ENCODE measurements at places on chromosomes 2 and 18.
A peak's percentile ranks its signal among the peaks of the same experiment; 100 is the strongest.

- DNase-seq, result no peak
Measured at GRCh38 chr2:98761267-98761781, 30.4 kb upstream of the MGAT4A start.

- DNase-seq, result no peak
Measured at GRCh38 chr2:84963692-84964405, 7.1 kb upstream of the KCMF1 start.

DNA sequence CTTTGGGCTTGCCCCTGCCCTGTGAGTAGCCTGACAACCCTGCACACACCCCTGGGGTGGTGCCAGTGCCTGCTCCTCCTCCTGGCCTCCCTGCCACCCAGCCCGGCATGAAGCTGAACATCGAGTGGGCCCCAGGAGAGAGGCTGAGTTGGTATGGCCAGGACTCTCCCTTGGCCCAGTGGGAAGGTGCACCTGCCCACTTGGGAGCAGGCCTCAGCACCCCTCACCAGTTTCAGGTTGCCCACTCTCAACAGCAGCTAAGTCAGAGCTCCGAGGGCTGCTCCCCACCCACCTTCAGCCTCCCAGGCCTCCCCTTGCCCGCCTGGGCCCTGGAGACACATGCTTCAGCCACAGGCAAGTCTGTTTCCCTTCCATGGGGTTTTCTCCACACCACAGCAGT lies 203.1 kb downstream of the KLHL29 start:
- no peak for DNase-seq

GRCh38 chr2:8021921-8022320 lies 659.9 kb upstream of the ID2 start:
- DNase-seq, result no peak

DNA sequence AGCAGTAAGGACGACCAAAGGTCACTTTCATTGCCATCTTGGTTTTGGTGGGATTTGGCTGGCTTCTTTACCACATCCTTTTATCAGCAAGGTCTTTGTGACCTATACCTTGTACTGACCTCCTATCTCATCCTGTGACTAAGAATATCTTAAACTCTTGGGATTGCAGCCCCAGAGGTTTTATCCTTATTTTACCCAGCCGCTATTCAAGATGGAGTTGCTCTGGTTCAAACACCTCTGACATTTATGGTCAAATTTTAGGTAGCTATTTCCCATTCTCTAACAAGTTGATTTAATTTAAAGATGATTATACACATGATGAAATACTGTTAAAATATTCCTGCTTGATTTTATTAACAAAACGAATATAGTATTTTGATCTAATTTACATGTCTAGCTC lies 326.1 kb downstream of the ARHGAP15 start:
- DNase-seq, result no peak

DNA sequence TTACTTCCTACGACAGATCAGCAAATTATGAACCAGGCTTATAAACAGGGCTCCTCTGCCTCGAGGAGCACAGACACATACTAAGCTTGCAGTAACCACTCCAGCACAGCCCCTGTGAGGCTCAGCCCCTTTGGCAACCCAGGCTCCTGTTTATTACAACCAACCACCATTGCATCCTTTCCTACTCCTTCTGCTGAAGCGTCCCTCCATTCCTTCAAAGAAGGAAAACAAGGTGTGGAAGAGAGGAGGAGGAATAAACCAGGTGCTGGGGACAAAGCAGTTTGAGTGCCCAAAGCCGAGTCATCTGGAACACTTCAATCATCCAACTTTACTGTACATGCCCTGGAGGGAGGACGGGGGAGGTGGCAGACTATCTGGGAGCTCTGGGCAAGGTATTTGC lies 87.2 kb upstream of the MGAT4A start:
- no peak for DNase-seq

GRCh38 chr2:145404690-145405089 lies 884.8 kb upstream of the ZEB2 start:
- no peak for DNase-seq

GRCh38 chr2:112343827-112344585 lies 68.6 kb downstream of the ZC3H6 start:
- no peak for DNase-seq

- DNase-seq, result no peak
Measured at GRCh38 chr2:190996338-190996946, 17.5 kb downstream of the STAT1 start.

- DNase-seq, result no peak
Measured at GRCh38 chr2:66534461-66534860, 99.5 kb downstream of the MEIS1 start.

GRCh38 chr2:200330351-200331060 lies 24.0 kb downstream of the SPATS2L start:
- no peak for DNase-seq

DNA sequence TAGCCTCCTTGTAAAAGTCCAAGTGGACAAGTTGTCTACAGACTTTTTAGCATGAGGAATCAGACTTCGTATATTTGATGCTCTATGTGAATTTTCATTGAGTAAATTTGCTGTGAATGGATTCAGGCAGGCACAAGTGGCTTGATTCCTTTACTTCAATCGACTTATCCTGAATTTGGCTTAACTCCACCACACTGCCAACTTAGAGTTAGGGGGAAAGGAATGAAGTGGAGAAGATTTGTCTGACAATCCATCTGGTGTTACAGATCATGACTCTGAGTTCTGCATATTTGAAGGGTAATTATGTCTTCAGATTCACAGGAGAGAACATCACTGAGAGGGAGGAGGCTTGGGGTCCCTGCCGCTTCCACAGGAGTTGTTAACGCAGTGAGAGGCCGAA lies 829.3 kb downstream of the DCC start:
- no peak for DNase-seq

DNA sequence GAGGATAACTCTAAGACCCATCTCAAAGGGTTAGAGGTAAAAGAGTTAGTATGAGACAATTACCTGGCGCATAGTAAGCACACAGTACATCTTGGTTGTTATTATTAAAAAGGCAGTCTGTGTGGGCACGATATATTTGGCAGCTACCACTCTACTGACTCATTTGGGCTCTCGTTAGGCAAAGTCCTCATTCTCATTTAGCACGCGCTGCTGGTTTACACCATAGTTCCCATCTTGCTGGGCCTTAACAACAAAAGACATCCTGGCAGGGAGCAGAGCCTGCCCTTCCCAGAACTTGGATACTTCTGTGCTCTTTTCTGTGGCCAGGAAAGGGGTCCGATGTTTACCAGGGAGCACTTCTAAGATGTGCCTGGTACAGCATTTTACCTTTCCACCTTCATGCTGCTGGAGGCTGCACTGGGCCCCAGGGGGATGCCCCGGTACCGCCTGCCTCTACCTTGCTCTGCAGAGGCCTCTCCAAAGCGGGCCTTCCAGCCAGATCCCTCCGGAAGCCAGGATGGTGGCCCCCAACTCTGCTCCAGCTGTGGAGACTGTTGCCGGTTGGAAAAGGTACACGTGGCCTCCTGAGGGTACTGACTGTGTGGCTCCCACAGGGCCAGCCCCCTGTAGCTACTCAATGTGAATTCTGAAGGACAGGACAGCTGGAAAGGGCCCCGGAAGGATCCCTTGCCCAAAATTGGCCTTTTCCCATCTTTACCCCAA lies 15.0 kb downstream of the GLI2 start:
- no peak for DNase-seq

DNA sequence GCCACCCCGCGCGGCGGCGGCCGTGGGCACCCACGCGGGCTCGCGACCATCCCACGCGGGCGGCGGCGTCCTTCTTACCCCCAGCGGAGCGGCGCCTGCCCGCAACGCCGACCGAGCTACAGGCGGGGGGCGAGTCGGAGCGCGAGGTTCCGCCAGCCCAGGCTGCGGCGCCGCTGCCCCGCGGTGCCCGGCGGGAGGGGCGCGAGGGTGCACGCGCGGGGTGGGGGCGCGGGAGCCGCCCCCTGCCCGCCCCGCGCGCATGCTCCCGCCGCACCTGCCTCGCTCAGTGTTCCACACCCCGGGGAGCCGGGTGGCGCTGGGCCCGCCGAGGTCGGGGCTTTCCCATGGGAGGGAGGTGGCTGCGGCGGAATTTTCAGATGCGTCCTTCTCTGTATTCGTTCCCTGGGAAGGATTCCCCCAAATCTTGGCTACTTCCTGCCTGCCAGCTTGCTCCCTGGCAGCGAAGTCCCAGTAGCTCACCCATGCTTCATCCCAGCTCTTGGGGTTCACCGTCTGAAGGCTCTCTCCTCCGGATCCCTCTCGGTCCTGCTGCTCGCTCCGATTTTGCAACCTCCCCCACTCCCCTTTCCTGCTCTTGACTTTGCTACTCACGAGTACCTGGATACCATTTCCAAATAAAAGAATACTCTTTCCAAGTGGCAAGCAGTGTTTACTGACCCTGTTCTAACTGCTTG lies at the start of gene L3MBTL4:
TSS of gene L3MBTL4 (minus strand) at position 189 of the 695 bp plus-strand sequence. CDS start 103,286 bp downstream, outside the sequence.
- no peak for DNase-seq

DNA sequence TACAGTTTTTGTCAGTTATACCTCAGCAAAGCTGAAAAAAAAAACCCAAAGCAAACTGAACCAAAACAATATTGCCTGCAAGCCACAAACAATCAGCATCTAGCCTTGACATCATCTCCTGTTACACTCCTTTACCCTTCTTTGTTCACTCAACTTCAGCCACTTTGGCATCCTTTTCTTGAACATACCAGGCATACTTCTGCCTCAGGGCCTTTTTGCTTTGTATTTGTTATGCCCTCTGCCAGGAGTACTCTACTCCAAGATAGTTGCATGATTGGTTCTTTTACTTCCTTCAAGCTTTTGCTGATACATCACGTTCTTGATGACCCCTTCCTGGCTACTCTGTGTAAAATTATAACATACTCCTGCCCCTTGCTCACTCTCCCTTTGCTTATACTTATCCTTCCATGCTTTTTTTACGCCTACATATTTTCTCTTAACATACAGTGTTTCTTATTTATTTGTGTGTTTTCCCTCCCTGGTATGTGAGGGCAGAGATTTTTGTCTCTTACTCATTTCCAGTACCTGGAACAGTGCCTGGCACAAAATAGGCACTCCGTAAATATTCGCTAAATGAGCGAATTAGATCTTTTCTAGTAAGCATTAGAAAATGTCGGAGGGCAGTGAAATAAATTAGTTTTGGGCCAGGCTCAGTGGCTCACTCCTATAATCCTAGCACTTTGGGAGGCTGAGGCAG lies 12.7 kb downstream of the ABI2 start:
- peak; percentile 77 for DNase-seq

DNA sequence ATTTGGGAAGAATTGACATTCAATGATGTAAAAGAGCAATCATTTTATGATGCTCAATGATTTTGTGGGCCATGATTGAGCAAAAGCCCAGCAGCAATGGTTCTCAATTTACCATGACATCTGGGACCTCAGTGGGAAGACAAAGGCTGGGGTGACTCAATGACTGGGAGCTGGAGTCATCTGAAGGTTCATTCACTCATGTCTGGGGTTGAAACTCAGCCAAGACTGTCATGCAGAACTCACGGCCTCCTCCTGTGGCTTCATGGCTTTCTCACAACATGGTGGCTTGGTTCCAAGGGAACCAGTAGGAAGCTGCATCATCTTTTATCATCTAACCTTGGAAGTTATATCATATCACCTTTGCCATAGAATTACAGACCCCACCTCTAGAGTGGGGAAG lies 45.1 kb upstream of the CD226 start:
- no peak for DNase-seq

- DNase-seq, result no peak
Measured at GRCh38 chr18:6434987-6435709, 20.4 kb upstream of the L3MBTL4 start.

DNA sequence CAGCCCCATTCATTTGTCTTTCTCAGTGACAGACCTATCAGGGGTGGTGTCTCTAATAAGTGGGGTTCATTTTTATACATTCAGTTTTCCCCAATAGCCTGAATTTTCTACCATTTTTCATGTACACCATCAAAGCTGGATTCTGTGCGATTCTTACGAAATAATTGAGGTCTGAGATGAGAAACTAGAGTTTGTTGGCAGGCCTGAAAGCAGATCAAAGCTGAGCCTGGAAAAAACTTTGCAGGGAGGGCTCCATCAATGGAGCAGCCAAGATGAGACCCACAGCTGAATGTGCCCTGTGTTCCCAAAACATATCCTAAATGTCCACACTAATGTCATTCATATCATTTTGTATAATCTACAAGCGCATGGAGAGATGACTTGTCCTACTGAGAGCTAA lies 4.5 kb upstream of the TMEM200C start:
- DNase-seq, result no peak

- no peak for DNase-seq
Measured at GRCh38 chr2:221517146-221517695, 54.9 kb downstream of the EPHA4 start.

GRCh38 chr2:114113518-114113917 lies 223.6 kb downstream of the ACTR3 start:
- no peak for DNase-seq

GRCh38 chr2:180924063-180924462 lies 56.3 kb upstream of the UBE2E3 start:
- DNase-seq, result no peak

- DNase-seq, result no peak
Measured at GRCh38 chr18:44320619-44321460, 359.8 kb upstream of the SETBP1 start.

- no peak for DNase-seq
Measured at GRCh38 chr2:19712850-19713249, 188.9 kb downstream of the TTC32 start.

GRCh38 chr2:20485612-20486388 lies 38.9 kb downstream of the RHOB start:
- no peak for DNase-seq

- no peak for DNase-seq
Measured at GRCh38 chr2:17296686-17297085, 221.6 kb downstream of the RAD51AP2 start.

- DNase-seq, result no peak
Measured at GRCh38 chr2:205543262-205543843, 138.9 kb upstream of the NRP2 start.

- no peak for DNase-seq
Measured at GRCh38 chr18:3845161-3845560, 395.2 kb downstream of the TGIF1 start.

DNA sequence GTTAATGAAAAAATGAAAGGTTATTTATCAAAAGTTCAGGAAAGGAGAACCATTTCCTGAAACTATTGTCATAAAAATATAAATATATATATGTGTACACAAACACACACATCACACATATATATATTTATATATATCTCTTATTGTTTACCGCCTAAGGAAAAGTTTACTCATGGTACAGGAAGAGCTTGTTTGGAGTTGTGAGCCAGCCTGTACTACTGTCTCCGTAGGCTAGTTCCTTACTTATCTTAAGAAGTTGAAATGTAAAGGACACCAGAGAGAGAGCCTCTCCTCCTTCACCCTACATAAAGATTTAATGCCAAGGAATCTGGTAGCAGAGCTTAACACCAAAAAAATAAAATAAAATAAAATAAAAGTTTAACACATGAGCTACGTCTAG lies 19.6 kb downstream of the DSC1 start:
- no peak for DNase-seq

- no peak for DNase-seq
Measured at GRCh38 chr18:57759650-57760049, 43.5 kb downstream of the ATP8B1 start.

- no peak for DNase-seq
Measured at GRCh38 chr2:144679942-144680341, 160.0 kb upstream of the ZEB2 start.

Data from glomerular endothelial cell (primary cell).